Right forelimb (tissue), 1 donor: ENCODE measurements at places on chromosomes 6 and 20.

- DNase-seq, result no peak
These were observed 102.7 kb downstream of the AGPAT4 start for GRCh38 chr6:161171207-161171606.

- DNase-seq, result peak; percentile 2
These were observed 11.6 kb downstream of the NOTCH4 start for GRCh38 chr6:32212076-32212760.

GRCh38 chr6:53527249-53527765 is 17.6 kb downstream of the GCLC start:
- DNase-seq, result no peak

DNA sequence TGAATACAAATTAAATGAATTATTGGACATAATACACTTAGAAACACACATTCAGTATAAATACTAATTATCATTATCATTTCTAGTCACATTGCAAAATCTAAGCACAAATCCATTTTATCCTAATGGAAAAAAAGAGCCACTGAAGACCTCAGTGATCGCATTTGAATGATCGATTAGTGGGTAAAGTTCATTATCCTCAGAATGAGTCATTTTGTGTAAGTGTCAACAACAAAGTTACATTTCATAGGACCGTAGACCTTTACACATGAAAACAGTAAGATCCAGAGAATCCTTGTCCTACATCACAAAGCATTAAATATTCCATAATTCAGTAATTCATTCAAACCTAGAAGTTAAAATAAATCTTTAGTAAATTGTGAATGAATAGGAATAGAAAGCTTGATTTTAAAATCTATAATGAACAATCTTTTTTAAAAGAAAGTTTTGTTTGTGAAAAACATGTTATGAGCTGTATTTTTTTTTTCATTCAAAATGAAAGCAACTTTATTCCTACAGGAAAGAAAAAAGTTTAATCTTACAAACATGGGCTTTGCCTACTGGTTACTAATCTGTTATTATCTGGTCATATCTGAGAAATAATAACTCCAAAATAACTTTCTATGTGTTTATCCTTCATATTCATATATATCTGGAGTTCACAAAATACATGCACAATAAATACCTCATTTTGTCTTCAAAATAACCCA is 33.7 kb downstream of the ROS1 start:
- no peak for DNase-seq

- DNase-seq, result no peak
These were observed 35.0 kb upstream of the TENT5A start for GRCh38 chr6:81787313-81788068.

- no peak for DNase-seq
These were observed 450.3 kb upstream of the MAN1A1 start for GRCh38 chr6:119799596-119800509.

DNA sequence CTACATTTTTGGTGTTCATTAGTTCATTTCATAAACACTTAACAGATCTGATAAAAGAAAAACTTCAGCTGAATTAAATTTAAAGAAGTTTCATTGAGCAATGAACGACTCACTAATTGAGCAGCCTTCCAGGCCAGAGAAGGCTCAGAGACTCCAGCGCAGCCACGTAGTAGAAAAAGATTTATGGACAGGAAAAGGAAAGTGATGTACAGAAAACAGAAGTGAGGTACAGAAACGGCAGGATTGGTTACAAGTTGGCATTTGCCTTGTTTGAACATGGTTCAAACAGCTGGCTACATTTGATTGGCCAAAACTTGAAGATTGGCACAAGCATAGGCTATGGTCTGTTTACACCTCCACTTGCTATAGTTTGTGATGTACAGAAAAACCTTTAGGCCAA is 166.3 kb upstream of the DTNBP1 start:
- DNase-seq, result no peak
